Pons (tissue), 1 donor: ENCODE measurements at places on chromosomes 5 and 9.
A peak's percentile ranks its signal among the peaks of the same experiment; 100 is the strongest.

- no peak for DNase-seq
Observed at GRCh38 chr5:158292981-158293380, 434.0 kb upstream of the CLINT1 start.

GRCh38 chr9:104766025-104766424, 2.1 kb downstream of the NIPSNAP3B start:
- DNase-seq, result no peak

DNA sequence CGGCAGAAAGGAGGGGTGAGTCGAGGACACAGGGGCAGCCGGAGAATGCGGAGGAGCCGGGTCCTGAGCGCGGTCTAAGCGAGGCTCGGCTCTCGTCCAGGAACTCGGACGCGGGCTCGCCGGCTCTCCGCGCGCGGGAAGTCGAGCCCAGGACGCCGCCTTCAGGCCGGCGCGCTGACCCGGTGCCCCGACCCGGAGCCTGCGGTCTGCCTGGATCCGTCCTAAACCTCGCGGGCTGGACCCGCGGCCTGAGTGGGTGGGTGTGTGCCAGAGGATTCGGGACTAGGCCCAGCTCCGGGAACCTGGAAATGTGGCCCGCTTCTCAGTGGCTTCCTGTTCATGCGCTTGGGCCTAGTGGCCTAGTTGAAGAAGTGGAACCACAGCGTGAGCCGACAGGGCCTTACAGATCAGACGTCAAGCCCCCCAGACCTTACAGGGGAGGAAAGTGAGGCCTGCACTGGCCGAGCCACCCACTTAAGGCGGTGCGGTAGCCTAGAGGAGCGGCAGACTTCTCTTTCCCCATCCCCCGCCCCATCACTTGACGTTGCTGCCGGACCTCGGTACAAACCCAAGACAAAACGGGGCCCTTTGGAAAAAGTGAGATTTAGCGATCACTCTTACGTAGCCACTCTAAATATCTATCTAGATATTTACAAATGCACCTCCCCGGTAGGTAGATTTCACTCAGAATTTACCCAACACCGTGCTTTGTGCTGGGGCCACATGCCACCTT, 1.2 kb downstream of the CDKN2B-AS1 start:
- no peak for DNase-seq

DNA sequence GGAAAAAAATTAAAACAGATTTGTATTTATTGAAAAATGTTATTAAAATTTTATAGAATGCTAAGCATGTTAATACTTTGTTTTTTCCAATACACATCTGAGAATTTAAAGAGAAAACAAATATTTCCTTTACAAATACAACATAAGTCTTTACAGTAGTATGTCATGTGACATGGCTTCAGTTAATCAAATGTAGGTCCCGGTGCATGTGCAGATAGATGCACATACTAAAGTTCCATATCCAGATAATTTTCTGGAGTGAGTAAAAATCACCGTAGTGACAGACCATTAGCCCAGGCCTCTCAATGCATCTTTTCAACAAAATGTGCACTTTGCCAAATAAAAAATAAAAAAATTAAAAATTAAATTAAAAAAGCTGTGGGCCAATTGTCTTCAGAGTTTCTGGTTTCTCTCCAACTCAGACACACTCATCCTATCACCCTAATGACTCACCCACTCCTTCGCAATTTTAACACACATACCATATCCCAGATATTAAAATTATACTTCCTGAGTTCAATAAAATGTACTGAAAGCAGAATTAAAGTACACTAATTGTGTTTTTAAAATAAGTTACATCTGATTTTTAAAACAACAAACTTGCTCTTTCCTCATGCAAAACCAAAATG, 508.1 kb downstream of the NR2F1-AS1 start:
- no peak for DNase-seq

- DNase-seq, result no peak
Observed at GRCh38 chr5:51202161-51202560, 181.1 kb upstream of the ISL1 start.

DNA sequence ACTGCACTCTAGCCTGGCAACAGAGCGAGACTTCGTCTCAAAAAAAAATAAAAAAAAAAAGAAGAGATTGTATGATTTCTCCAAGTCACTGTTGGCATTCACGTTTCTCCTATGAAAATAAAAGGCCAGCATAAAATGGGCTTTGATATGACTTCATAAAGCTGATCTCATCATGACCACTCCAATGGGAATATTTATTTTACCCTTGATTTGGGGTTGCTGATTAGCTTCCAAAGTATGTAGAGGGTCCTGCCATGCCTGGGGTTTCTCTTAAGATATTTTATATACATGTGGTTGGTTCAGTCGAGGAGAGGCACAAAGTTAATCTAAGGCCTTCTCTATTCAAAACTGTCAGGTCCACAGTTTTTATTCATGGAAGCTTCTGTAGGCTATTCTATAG, 247.0 kb upstream of the TNC start:
- DNase-seq, result no peak

DNA sequence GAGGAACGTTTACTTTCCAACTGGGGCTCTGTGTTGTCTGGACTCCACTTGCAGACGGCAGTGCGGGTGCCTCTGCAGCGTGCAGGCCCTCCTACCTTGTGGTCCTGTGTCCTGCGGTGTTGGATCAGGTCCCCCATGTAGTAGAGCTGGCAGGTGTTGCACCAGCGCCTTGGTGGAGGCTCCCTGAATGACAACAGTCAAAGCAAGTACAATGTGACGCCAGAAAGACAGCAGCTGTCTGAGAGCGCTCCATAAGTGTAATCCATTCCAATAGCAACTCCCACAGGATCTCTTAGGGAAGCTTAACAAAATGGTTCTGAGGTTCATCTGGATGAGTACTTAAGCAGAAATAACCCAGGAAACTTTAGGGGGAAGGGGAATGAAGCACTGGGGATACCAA, 9.9 kb downstream of the BBLN start:
- DNase-seq, result no peak

GRCh38 chr9:967436-967835, 9.0 kb upstream of the DMRT3 start:
- no peak for DNase-seq

DNA sequence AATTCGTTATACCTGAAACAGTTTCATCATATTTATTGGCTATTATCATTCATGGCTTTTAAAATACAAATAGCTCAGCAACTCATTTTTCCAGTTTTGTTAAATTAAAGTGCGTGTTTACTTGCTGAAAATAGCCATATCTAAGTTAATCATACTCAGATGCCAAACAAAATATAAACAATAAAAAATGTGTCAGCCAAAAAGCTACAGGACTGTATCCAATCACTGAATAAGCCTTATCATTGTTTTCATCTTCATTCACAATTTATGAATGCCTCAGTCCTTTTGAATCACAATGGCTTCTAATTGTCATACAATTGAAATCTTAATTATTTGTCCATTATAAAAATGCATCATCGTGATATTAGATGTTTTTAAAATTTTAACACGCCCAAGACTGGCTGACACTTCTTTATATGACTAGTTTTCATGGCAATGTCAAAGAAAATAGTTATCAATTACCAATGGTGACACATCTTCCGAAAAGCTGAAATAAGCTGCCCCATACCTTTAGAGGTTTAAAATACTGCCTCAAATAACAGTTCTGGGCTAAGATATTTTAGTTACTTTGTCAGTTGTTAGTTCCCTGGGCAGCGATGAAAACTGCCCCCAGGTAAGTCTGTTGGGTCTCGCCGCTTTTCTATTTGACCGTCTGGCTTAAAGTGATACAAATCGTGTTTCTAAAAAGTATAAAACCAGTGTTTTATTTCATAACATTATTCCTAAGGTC, 1.8 kb downstream of the NFIB start:
- peak; percentile 49 for DNase-seq
